Fibroblast of the conjunctiva (primary cell): ENCODE measurements at places on chromosomes 5 and 9.

- DNase-seq: no peak
These were observed 202.8 kb downstream of the AUH start for GRCh38 chr9:91158946-91159345.

DNA sequence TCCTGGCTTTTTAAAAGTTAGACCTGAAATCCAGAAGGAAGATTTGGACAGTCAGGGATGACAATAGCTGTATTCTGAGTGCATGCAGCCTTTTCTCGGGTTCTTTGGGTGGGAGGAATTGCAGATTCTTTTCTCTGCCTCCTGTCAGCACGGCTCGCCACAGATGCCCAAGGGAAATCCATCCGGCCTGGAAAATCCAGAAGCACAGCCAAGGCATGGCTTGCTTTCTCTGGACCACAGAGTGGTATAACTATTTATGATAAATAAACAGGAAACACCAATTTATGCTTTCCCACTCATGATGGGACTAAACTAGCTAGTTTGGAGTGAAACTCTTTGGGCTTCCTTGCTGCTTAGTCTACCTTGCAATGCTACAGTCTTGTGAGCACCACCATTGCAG lies 59.1 kb downstream of the C9orf152 start:
- no peak for DNase-seq

DNA sequence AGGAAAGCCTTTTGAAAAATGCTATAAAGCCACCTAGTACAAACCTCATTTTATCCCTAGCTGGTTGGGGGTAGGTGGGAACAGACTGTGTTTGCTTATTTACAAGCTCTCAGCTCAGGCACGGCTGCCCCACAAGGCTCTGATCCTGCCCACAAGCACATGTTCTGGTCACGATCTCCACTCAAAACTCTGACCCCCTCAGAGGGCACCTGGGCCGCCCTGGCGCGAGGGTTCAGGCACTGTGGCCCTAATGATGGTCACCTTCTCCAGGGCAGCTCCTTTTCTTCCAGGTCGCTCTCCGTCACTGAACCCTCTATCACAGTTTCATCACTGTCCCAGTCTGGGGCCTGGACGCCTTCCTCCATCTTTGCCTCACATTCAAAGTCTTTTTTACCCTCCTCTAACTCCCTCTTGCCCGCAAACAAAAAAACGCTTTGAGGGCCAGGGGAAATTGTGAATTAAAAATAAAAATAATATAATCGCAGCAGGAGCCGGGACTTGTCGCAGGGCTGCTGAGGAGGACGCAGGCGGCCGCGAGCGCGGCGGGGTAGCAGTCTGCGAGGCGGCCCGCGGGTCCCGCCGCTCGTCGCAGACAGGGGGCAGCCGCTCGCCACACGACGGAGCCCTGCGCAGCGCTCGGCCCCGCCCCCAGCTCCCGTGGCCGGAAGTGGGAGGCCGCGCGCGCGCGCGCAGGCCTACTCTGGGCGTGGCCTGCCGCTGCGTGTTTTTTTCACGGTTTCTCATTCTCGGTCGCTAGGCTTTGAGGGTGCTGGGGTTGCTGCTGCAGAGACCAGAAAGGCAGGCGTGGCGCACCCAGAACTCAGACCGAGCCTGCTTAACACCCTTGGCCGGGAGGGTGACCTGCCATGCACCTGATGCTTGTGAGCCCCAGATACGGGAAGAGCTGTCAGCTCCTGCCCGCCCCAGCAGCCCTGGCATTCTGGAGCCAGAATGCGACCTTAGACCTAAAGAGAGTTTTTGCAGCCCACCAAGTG lies at the start of gene ANKRD31:
TSS of gene ANKRD31 (minus strand) at position 557 of the 995 bp plus-strand sequence. CDS start at position 365, 192 bp downstream.
- peak; percentile 66 for DNase-seq

- no peak for DNase-seq
These were observed 8.5 kb upstream of the ZFP62 start for GRCh38 chr5:180869587-180869986.

DNA sequence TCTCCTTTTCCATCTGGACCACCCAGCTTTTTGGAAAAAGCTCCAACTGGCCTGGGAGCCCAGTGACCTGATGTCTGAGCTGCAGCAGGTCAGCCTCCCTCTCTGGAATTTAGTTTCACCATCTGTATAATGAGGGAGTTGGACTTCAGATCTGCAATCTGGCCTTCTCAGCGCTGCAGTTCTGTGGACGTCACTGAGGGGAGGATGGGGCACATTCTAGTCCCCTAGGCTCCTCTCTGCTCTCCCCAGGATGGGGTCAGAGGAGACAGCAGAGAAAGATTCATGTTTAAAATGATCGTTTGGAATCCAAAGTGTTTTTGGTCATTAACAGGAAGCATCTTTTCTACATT lies 10.2 kb downstream of the OR13J1 start:
- DNase-seq: no peak

DNA sequence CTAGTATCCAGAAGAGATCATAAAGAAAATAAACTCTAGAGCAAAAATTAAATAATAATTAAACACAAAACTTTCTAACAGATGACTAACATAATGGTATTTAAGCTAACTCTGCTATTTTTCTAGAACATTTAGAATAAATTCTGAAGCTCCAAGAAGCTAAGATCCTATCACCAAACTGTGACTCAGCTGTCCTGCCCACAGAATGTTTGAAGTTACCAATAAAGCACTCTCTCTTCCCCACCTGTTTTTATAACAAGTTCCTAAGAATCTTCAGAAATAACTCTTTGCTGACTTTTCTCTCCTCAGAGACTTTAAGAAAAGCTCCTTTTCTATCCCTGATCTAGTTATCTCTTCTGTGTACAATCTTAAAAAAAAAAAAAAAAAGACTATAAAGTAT lies 6.0 kb upstream of the EFNA5 start:
- no peak for DNase-seq

- DNase-seq: no peak
These were observed 129.1 kb downstream of the KCNIP1 start for GRCh38 chr5:170632985-170633234.

DNA sequence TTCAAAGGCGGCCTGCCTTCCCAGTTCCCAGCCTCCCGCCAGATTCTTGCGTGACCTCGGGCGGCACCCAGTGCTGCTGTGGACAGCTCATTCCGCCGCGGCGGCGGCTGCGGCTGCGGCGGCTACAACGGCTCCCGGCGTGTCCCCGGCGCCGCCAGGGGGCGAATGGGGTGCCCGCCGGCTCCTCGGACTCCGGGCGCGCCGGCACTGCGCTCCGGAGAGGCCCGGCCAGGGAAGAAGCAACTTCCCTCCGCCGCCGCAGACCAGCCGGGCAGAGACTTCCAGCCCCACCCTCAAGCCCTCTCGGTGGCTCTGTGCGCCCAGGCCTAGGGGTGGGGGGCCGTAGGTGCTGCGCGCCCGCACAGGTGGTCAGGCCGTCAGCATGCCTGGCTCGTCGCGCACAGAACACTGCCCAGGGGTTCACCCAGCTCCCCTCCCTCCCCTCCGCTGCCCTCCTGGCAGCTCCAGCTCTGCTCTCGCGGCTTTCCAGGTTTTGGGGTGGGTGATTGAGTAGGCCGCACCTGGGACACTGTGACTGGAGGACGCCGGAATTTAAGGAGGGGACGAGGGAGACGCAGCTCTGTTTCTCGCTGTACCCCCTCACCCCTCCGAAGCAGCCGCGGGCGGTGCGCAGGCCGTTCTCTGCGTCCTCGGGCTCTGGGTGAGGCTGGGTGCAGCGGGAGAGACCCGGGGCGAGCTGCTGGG lies 20.2 kb downstream of the IGIP start:
- DNase-seq: peak; percentile 8

DNA sequence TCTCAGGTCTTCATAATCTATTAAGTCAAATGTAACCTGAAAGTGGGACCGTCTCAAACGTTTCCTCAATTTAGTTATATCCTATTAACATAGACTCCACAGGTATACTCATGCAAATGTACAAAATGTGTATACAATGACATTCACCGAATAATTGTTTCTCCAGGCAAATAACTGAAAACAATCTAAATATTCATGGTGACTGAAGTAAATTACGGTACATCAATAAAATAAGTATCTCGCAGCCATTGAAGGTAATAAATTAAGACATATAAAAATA lies 482 bp downstream of the IARS1 start:
- no peak for DNase-seq

DNA sequence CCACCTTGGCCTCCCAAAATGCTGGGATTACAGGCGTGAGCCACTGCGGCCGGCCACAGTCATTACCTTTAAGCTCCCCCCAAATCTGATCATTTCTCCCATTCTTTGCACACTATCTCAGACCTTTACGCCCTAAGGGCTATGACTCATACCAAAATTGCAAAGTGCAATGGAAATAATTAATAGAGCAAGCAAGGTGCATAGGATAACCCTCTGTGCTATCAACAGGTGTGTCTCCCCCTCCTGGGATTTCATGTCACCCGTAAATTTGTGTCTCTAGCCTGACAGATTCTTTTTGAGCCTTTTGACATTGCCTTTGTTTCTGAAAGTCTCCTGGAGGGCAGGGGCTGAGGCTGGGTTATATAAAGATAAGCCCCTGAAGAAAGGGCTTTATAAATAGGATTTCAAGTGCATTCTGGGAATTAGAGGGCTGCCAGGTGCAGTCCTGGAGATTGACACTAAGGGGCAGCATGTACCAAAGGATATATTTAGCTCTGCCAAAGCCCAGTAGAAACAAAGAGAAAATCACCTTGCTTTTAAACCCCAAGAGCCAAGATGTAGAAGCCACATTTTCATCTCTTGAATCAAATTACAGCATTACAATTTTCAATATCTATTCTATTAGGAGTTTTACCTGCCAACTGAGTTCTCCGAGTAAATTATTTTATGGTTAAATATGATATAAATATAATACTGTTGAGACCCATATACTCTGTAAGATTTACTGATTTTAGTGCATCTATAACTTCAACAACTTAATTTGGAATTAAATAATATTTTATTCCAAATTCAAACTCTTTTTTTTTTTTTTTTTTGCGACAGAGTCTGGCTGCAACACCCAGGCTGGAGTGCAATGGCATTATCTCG lies 18.2 kb downstream of the S100Z start:
- DNase-seq: peak; percentile 55

DNA sequence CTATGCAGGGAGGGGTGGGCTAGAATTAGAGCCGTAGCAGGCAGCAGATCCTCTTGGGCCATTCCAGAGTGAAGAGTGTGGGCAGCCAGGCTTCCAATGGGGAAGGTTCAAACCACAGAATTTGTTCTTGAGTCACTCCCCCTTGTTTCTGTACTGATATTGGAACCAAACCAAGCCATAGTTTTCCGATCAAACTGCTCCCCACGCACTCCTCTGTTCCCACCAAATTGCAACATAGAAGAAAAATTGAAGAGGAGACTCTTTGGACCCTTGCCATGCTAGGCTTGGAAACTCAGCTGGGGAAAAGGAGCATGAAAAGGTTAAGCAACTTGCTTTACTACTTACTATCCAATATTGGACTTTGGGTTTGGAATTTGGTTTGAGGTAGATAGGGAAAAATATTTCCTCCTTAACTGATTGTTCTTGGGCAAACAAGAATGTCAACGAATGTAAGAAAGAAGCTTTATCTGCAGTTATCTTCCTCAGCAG lies 165.8 kb upstream of the NR3C1 start:
- DNase-seq: peak; percentile 33
